ENCODE measurements at places on chromosomes 4 and X. TPM values are rescaled to one million over a fixed set of nuclear protein-coding genes. Genes with fewer than 3 reads are reported as not detected.

Gene MID1
- total RNA-seq, result 4.9 TPM

Gene SSX4
- not detected for total RNA-seq

Gene TCEAL6
- not detected for total RNA-seq

GRCh38 chr4:15270201-15270600 lies 157.6 kb upstream of the C1QTNF7 start:
- H3K4me1 ChIP-seq, result no peaks in the 10 kb centered on the region
- H3K27ac ChIP-seq, result no peak overlapping the region
- DNase-seq, result no peak
- no peak overlapping the region for H3K4me3 ChIP-seq
- H3K36me3 ChIP-seq, result no peaks in the 10 kb centered on the region
- H3K27me3 ChIP-seq, result no peaks in the 10 kb centered on the region

- H3K36me3 ChIP-seq, result no peaks in the 10 kb centered on the region
- no peaks in the 10 kb centered on the region for H3K27me3 ChIP-seq
- DNase-seq, result no peak
- H3K27ac ChIP-seq, result no peak overlapping the region
- peaks cover 9% of the 10 kb centered on the region for H3K4me1 ChIP-seq
- no peak overlapping the region for H3K4me3 ChIP-seq
These were observed 24.4 kb upstream of the CCNI start for GRCh38 chr4:77100234-77100633.

DNA sequence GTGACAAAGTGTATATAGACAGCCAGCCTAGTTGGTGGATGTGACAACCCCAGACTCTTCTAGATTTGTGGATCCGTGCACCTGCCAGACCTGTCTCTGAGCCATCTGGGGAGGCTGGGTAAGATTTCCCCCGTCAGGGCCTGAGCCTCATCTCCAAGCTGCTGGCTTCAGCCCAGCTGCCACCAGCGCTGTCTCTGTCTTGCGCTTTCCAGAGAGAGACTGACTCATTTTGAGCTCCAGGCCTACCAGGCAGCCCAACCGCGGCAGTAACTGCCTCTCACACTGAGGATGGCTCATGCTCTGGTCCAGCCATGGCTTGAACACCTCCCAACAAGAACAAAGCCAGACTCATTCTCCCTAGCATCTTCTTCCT lies 26.4 kb downstream of the NOP14 start:
- DNase-seq, result no peak
- peaks cover 21% of the 10 kb centered on the region for H3K36me3 ChIP-seq
- peaks cover 43% of the 10 kb centered on the region for H3K4me1 ChIP-seq

Data from body of pancreas (tissue), 4 donors.